ENCODE measurements at places on chromosomes 16 and 17. TPM values are rescaled to one million over a fixed set of nuclear protein-coding genes. Genes with fewer than 3 reads are reported as not detected.

Gene WNT9B
- total RNA-seq, result not detected

Gene TBC1D3C
- total RNA-seq, result not detected

Gene DNAAF1
- not detected for total RNA-seq

Gene CCR7
- total RNA-seq, result not detected

Gene SPIRE2
- 1.2 TPM for total RNA-seq

Gene PHKG2
- 19.8 TPM for total RNA-seq

Gene GP1BA
- not detected for total RNA-seq

Gene EFCAB13
- not detected for total RNA-seq

Gene RCVRN
- not detected for total RNA-seq

Gene PMFBP1
- total RNA-seq, result 0.35 TPM

Gene PDILT
- total RNA-seq, result not detected

Gene LYRM1
- 14.1 TPM for total RNA-seq

Gene TMIGD1
- total RNA-seq, result not detected

Gene GP2
- not detected for total RNA-seq

Gene OR2C1
- total RNA-seq, result not detected

Gene EPX
- total RNA-seq, result not detected

Gene KRTAP1-3
- not detected for total RNA-seq

Gene QPRT
- 2.7 TPM for total RNA-seq

Gene SDR42E1
- 10.3 TPM for total RNA-seq

Gene SBK1
- 0.09 TPM for total RNA-seq

Gene SNRNP25
- total RNA-seq, result 44.4 TPM

Gene HLF
- 0.28 TPM for total RNA-seq

Gene AKTIP
- 36.2 TPM for total RNA-seq

Gene KCNJ2
- total RNA-seq, result 0.42 TPM

Gene KCNH4
- total RNA-seq, result not detected

Gene CCL11
- total RNA-seq, result not detected

All from airway epithelial cell (primary cell).